ENCODE measurements at places on chromosomes 7 and 10.

GRCh38 chr10:16828701-16829175, 11.5 kb upstream of the RSU1 start:
- no peak for DNase-seq

GRCh38 chr7:131568510-131568909, 12.1 kb upstream of the PODXL start:
- no peak for DNase-seq

GRCh38 chr10:74103560-74104258, 46.9 kb downstream of the AP3M1 start:
- no peak for DNase-seq

DNA sequence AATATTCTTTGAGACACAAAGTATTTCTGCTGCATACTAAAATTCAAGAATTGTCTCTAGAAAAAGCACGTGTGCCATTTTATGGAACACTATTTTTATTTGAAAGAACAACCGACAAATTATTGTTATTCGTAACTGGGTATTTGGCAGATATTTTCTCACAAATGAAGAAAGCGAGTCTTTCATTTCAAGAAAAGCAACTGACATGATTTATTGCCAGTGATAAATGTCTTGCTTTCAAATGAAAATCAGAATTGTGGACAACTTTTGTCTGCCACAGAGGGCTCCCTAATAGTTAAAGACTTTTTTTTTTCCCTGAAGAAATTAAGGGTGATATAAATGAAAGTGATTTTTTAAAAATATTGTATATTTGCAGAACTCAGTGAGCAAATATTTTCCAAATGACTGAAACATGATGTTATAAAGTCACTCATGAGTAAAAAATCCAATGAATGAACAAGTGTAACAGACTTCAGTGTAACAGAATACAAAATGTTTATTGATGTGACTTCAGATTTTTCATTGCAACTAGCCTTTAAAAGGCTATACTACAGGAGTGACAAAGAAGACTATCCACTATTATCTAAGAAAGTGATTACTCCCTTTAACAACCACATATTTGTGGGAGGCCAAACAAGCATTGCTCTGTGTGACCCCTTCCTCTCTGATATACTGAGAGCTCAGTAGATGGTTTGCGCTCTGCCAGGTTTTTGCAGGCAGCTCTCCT, 49.0 kb upstream of the SEMA3E start:
- no peak for DNase-seq

GRCh38 chr7:143265017-143265693, 1.9 kb downstream of the GSTK1 start:
- DNase-seq, result no peak

DNA sequence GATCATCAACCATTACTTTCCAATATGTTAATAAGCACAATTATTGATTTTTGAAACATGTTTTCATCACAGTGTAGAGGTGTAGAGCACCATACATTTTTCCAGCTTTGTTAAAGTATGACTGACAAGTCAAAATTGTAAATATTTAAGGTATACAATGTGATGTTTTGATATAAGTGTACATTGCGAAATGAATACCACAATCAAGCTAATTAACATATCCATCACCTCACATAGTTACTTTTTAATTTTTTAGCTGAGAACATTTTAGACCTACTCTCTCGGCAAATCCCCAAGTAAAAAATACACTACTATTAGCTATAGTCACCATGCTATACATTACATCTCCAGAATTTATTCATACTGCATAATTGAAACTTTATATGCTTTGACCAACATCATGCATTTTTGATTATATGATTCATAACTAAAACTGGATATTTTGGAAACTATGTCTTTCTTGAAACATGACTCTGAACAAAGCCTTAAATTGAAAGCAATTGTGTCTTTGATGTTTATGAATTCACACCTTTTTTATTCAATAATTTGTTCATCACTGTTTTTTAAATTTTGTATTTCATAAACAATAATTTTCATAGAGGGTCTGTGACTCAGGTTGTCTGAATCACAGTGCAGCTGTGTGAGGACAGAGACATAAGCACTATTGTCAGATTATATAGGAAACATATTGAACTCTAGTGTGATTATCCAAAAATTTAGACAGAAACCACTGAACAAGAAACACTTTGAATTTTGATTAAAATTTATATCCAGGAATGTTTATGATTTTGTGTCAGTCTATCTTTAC, 486.1 kb downstream of the SEMA3D start:
- no peak for DNase-seq

GRCh38 chr7:50821457-50822008, 38.8 kb upstream of the GRB10 start:
- DNase-seq, result no peak

DNA sequence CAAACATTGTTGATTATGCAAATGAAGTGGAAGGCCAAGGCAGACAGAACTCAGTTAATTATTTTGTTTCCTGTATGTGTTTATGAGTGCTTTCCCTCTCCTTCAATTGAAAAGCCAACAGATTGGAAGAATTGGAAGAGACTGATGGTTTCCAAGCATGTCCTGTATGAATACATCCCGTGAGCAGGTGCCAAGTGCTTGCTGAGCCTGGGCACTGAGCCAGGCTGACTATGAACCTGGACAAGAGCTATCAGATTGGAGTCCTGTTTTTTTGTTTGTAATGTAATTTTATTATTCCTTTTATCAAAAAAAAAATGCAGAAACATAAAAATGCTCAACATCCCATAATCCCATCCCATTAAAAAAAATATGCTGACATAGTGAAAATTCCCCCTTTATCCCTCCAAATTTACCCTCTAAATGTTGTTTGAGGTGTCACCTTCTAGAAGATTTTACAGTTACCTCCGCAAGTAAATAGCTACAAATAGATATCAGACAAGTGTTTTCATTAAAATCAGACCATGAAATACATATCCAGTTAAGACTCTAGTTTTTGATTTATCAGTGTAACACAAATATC, 449.5 kb downstream of the GRID1 start:
- DNase-seq, result no peak

GRCh38 chr10:111698711-111699110, 484.9 kb downstream of the GPAM start:
- no peak for DNase-seq

DNA sequence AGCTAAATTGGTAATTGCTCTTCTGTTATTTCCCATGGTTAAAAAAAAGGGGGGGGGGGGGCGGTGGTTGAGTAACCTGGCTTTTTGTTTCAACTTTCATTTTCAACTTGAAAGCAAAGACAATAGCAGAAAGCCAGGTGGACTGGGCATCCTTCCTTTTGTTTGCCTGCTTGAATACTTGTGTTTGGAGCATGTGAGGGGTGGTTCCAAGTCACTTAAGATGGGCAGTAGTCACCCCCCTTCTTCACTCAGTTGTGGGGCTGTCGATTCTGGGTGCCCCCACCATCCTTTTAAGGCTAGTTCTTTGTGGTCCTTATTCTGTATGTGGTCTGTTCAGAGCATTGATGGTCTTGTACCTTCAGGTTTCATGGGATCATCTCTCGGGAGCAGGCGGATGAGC, 165.6 kb upstream of the PRR15 start:
- DNase-seq, result no peak

DNA sequence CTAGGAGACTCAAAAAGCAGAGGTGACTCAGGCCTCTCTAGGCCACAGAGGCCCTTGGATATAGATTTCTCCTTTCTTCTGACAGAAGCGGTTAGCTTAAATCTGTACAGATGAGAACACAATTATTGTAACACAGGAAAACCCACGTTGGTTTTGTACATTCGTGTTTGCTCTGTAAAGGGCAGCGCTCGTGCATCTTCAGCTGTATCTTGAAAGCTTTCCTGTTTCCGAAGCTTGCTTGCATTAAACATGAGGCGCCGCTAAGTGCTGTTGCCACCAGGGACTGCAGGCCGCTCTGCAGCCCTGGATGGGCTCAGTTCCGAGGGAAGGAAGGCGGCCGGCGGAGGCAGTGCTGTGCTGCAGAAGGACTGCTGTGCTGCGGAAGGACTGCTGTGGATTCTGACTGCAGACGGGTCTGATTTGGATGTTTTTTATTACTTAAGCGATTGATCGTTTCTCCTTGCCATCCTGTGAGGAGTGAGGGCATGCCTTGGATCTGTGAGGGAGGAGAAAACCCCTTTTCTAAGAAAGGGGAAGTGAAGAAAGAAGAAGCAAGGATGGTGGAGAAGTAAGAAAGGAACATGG, 53.3 kb downstream of the FHIP2A start:
- no peak for DNase-seq

- DNase-seq, result no peak
Measured at GRCh38 chr7:49513911-49514310, 259.5 kb upstream of the VWC2 start.

GRCh38 chr10:102455893-102456471, 4.6 kb upstream of the C10orf95 start:
- no peak for DNase-seq

DNA sequence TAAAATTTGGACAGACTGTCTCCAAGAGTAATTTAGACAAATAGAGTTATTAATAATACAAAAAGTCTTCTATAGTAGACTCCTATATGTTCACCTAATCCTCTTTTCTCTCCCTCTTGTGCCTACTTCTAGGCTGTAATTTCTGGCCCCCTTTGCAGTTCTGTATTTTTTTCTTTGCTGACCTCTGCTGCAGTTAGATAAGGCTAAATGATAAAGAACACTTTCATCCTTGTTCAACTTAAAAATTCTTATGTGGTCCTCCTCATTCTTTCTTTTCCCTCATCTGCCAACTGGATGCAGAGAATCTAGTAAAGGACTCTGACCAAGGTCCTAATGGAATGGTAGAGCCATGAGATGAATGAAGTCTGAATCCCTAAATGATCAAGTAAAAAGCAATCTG, 20.1 kb downstream of the GLCCI1 start:
- no peak for DNase-seq

DNA sequence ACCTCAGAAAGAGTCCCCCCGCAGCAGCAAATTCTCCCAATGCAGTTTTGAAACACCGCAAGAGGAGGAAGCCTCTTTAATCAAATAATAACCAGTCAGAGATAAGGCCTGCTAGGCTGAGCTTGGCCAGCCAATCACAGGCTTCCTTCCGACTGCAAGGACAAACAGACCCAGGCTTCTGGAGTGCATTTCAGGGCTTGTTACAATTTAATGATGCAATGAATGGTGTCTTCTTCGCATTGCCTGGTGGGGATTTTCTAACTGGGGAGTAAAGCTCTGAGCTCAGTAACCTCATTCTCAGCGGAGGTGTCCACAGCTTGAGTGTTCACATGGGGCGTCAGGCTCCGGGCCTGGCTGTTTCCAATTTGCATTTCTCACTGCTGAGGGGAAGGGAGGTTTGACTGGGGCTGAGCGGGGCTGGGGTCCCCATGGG, 31.8 kb upstream of the GPAM start:
- no peak for DNase-seq

- DNase-seq, result no peak
Measured at GRCh38 chr7:139748941-139749340, 28.9 kb downstream of the HIPK2 start.

DNA sequence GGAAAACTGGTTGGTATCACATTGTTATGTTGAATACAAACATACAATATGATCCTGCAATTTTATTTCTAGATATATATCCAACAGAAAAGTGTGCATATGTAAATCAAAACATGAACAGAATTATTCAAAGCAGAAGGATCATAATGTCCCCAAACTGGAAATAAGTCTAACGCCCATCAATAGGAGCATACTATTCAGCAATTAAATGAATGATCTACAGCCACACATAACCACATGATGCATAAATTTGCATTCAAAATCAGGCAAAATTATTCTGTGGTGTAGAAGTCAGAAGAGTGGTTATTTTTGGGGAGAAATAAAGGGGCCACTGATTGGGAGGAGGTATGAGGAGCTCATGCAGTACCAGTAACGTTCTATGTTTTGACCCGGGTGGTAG, 28.6 kb downstream of the NPY start:
- DNase-seq, result no peak

- no peak for DNase-seq
Measured at GRCh38 chr10:86165666-86166065, 200.9 kb downstream of the GRID1 start.

DNA sequence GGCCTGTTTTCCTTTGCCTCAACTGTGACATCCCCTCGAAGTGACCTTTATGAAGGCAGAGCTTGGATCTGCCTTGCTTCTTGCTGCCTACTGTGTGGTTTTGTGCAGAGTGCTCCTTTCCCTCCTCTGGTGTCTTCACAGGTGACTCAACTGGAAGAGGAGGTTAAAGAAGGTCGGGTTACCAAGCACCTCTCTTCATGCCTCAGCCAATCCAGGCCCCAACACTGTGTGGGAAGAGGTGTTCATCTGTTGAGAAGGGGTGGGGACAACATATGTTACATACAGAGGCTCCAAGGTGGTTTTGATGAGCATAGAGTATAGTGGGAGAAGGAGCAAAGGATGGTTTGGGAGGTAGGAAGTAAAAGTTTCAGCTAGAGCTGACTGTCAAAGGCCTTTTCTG, 155.7 kb downstream of the AUTS2 start:
- no peak for DNase-seq

DNA sequence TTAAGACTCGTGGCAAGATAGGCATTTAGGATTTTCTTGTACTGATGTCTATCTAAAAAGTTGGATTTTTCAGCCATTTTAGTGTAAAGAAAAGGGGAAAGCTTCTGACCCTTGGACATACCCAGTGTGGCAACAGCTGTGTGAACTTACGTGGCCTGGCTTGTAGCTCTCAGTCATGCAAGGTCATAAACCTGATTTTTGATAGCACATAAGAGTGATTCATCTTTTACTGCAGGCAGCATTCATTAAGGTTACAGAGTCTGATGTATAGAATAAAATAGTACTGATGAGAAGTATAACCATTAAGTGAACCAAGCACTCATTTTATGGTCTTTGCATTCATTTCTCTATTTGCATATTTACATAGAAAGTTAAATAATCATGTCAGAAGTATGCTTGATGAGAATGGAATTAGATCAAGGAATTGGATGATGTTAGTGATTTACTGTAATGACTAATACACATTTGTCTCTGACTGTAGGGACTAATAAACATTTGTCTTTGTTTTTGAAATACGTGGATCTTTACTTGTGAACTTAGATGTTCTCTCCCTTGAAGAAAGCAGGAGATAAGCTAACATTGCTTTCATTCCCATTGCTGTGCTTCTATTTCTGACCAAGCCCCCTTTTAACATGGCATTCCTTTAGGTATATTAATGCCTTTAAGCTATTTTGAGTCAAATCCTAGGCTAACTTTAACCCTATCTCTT, 88.2 kb downstream of the GSDME start:
- DNase-seq, result no peak

DNA sequence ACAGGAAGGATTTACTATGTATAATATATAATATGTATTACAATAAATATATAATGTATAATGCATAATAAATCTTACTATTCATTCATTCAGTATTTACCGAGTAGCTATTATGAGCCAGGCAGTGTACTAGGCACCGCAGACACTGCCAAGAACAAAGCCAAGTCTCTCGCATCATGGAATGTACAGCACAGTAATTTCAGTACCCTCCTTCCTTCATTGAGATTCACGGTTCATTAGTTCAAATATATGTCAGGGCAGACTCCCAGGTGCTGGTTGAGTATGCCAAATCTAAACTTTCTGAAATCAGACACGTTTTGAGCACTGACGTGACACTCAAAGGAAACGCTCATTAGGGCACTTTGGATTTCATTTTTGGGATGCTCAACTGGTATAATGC, 9.1 kb downstream of the USP6NL start:
- no peak for DNase-seq

- no peak for DNase-seq
Measured at GRCh38 chr7:122006687-122007086, 133.7 kb downstream of the PTPRZ1 start.

- no peak for DNase-seq
Measured at GRCh38 chr7:11434366-11434765, 397.6 kb downstream of the THSD7A start.

- DNase-seq, result no peak
Measured at GRCh38 chr10:58266003-58266825, 1.5 kb downstream of the IPMK start.

- no peak for DNase-seq
Measured at GRCh38 chr7:155702616-155703015, 58.2 kb downstream of the RBM33 start.
